ENCODE measurements at places on chromosomes 6 and 20. TPM values are rescaled to one million over a fixed set of nuclear protein-coding genes. Genes with fewer than 3 reads are reported as not detected.

Gene WFDC5
- polyA plus RNA-seq, result not detected

Gene FOXA2
- polyA plus RNA-seq, result not detected

Gene MAP1LC3A
- 0.74 TPM for polyA plus RNA-seq

DNA sequence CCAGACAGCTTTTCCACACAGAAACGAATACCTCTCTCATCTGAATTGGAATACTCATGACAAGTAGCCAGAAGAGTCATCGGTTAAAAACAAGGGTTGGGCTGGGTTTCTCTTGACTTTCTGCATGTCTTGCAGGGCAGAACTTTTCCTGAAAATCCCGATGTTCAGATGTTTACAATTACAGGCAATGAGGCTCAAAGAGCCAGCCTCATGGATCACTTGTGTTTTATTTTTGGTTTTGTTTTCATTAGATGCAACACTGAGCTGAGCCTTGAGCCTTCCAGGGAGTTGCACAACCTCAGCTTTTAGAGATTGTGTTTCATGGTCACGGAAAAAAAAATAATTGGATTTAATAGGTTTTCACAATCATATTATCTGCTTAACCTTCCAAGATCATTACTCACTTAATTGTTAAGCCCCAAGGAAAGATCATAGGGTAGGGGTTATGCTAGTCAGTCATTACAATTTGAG lies 288.1 kb upstream of the PRDM1 start:
- no peak for DNase-seq

GRCh38 chr6:127462376-127462775 lies 3.2 kb upstream of the KIAA0408 start:
- no peak for DNase-seq

DNA sequence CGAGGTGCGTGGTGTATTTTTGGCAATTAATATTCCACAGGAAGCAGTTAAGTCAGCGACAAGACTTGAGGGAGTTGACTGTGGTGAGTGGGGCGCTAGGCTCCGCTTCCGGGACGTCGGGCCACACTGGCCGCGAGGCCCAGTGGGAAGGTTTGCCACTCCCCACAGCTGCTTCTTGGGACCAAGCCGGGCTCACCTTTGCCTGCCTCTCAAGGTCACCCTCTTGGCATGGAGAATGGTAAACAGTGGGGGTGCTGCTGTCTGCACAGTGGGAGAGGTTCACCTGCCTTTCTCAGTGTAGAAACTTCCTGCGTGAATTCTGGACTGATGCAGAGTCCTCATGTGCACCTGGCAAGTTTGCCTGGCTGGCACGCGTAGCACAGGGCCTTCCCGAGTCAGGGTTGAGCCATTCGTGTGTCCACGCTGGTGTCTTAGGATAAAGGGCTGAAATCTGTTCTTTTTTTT lies 6.4 kb downstream of the OSBPL2 start:
- DNase-seq, result peak; percentile 51

GRCh38 chr6:168249746-168250145 lies 69.8 kb downstream of the DACT2 start:
- no peak for DNase-seq

GRCh38 chr20:10714236-10714975 lies 40.6 kb upstream of the JAG1 start:
- no peak for DNase-seq

GRCh38 chr20:3358676-3359340 lies 48.7 kb downstream of the DNAAF9 start:
- DNase-seq, result no peak

GRCh38 chr6:2883673-2884072 lies 19.4 kb downstream of the SERPINB9 start:
- DNase-seq, result no peak

- no peak for DNase-seq
Measured at GRCh38 chr6:168209420-168209819, 110.2 kb downstream of the DACT2 start.

All from immature natural killer cell (primary cell).